ENCODE measurements at places on chromosomes 3 and 15. TPM values are rescaled to one million over a fixed set of nuclear protein-coding genes. Genes with fewer than 3 reads are reported as not detected.

DNA sequence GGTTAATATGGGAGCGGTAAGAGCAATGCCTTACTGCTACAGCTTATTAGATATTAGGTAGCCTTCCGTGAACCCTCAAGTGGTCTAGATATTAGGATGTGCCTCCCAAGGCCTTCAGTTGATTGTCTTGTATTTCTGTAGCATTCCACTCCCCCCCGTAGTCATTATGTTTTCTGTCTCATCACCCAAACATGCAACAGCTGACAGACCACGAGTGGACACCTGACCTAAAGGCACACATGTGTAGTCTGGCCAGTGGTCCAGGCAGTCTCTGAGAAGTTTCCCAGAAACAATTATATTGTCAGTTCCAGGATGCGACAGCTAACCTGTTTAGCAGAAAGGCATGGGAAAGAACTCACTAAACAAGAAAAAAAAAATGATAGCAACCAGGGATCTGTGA is 1000.9 kb downstream of the AGBL1 start:
- no peak for DNase-seq

DNA sequence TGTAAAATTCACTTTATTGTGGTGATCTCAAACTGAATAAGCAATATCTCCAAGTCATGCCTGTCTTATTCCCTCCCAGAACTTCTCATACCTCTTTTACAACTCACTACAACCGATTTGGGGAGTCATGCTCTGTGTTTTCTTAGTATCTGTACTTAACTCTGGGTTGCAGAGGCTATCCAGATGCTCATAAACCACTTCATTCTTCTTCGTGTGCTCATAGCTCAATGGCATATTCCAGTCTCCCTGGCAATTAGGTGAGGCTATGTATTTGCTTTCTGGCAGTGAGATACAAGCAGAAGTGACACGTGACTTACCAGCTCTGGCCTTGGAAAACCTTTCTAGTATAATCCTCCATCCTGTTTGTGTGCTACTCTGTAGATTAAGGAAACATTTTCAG is 360.9 kb downstream of the ZNF385D start:
- no peak for DNase-seq

DNA sequence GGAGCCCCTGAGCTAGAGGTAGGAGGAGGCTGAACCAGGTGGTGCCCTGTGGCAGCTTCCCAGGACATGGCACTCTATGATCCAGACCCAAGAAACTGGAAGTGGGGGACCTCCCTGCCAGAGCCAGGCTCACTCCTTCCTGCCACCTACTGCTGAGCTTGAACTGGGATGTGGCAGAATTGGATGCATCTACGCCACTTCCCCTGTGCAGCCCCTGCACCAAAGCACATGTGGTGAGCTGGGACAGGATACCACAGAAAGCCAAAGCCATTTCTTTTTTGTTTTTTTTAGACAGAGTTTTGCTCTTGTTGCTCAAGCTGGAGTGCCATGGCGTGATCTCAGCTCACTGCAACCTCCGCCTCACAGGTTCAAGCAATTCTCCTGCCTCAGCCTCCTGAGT is 518.0 kb upstream of the PPP2R3A start:
- no peak for DNase-seq

- no peak for DNase-seq
Observed at GRCh38 chr15:52328680-52329079, 33.1 kb upstream of the MYO5C start.

DNA sequence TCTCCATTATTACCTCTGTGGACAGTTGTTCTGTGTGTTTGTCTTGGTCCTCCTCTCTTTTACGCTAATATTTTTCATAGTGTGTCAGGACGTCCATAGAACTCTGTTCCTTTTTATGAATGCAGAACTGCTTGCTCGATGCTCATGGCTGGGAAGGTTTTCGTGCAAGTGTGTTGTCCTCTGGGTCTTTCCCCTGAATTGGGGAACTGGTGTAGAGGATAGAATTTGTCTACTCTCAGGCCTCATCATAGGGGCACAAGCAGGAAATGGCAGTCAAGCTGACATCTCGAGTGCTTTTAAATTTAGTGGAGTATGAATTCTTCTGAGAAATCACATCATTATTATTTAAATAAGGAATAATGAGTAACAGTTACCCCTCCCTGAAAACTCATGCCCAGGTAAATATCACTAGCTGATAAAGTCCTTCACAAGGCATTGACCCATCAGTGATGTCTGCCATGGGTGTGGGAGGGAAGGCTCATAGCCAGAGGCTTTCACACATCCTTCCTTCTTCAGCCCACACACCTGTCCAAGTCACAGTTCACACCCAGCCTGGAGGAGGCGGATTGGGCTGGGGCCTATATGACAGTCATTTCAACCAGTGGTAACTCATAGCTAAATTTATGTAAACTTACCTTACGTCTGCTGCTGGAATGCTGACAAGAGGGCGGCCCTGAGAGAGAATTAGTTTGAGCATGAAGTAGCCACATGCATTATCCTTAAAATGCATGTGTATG is 226.1 kb downstream of the PLCL2 start:
- no peak for DNase-seq

DNA sequence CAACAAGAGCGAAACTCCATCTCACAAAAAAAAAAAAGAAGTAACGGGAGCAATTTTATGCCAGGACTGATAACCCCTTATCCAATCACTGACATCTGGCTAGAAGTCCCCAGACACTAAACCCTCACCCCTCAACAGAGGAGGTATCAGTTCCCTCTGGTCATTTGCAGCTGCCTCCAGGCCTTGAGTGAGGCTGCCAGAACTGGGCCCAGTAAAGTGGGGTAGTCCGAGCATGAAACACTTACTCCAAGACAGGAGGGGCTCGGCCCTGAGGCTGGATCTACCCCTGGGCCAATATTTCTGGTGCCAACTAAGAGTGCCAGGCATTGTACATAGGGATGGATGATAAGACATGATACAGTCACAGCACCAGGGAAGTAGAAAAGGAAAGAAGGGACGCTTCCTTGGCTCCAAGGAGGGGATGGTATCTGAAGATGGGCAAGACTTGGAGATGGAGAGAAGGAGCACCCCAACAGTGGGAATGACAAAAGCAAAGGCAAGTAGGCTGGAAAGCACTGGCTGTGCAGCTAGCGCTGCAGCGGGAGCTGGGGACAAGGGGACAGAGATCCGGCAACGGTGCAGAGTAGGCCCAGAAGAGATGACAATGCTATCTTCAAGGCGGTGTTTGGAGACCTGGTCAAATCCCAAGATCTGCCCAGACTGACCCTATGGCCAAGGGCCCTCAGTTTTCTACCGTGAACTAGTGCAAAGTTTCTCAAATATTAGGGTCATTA is 2.2 kb downstream of the XXYLT1 start:
- DNase-seq = no peak

- DNase-seq = no peak
Observed at GRCh38 chr15:52037889-52038505, 19.0 kb downstream of the MAPK6 start.

DNA sequence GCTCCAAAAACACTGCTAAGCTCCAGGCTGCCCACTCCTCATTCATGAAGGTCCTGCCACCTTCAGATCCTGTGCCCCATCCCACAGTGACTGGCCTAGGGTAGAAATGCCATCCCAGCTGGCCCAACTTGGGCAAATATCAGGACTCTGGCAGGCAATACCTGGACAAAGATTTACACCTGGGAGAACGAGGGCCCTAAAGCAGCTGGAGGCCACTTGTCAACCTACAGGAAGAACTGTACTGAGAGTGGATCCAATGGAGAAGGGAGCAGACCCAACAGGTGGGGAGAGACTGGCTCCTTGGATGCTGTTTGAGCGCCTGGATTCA is 57.1 kb upstream of the GATA2 start:
- no peak for DNase-seq

DNA sequence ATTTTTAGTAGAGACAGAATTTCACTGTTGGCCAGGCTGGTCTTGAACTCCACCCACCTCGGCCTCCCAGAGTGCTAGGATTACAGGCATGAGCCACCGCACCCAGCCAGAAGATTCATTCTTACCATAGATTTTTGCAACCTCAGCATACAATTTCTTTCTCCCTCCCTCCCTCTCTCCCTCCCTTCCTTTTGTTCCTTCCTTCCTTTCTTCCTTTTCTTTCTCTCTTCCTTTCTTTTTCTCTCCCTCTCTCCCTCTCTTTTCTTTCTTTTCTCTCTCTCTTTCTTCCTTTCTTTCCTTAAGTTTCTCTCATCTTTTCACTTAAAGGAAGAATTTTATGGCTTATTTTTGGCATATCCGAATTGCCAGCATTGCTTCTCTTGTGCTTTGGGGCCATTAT is 58.0 kb downstream of the PRKAR2A start:
- DNase-seq = no peak

Gene ERICH6
- not detected for total RNA-seq

Gene EIF2A
- total RNA-seq = 51.6 TPM

Measured in pancreas (tissue), 10 donors.